ENCODE measurements at places on chromosomes 5 and 9. TPM values are rescaled to one million over a fixed set of nuclear protein-coding genes. Genes with fewer than 3 reads are reported as not detected.

GRCh38 chr9:84061613-84062193 lies 81.1 kb downstream of the RMI1 start:
- DNase-seq: peak; percentile 9

- peak; percentile 88 for DNase-seq
Measured at GRCh38 chr5:74684900-74685851, at the start of gene HEXB. Gene HEXB, plus strand, starts transcription at chr5:74685233. Its CDS starts 28 bp downstream, at chr5:74685261.

GRCh38 chr5:26872337-26872736 lies 166.0 kb downstream of the CDH9 start:
- DNase-seq: no peak

GRCh38 chr9:136857166-136857565 lies 5.0 kb downstream of the MAMDC4 start:
- no peak for DNase-seq

- no peak for DNase-seq
Measured at GRCh38 chr5:165360784-165361542, 1855.5 kb downstream of the MAT2B start.

DNA sequence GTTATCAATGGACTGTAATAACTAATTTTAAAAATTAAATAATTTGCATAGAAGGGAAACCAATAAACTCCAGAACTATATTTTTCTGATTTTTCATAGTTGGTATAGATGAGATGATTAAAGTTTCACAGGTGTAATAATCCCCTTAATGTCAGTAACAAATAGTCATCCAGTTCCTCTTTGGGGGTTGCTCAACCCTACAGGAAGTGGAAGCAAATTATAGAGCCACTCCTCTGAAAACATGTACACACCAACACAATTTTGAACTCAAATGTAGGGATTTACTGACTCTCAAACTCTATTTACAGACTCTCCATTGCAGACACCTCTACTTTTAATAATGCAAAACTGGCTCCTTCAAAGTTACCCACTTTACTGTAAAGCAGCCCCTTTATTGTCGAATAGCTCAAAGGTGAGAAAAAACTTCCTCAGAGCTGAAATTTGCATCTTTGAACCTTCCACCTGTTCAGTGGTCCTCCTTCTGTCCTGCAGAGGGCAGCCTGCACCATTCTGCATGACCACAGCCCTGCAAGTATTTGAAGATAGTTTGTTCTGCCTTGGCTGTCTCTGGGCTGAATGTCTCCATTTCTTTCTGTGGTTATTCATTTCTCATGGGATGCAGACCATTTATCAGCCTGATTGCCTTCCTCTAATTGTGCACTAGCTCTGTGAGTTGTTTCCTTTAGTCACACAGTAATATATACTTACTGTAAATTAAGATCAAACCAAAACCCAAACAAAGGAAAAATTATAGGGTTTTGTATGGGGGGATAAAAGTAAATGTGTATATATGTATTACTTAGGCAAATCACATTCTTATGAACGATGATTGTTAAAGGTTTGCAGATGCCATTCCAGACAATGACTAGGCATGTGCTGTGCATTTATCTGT lies 383.2 kb upstream of the SGCD start:
- peak; percentile 78 for DNase-seq

The ASTN2 gene
- 7.9 TPM for total RNA-seq

The HTR4 gene
- not detected for total RNA-seq

The TMOD1 gene
- 103 TPM for total RNA-seq

The IL4 gene
- total RNA-seq: not detected

The ITK gene
- total RNA-seq: 4.4 TPM
